RPMI7951 (cell line): ENCODE measurements at places on chromosomes 5 and 9. TPM values are rescaled to one million over a fixed set of nuclear protein-coding genes. Genes with fewer than 3 reads are reported as not detected.
A peak's percentile ranks its signal among the peaks of the same experiment; 100 is the strongest.

GRCh38 chr9:127802576-127803443, at the start of gene FPGS:
Gene FPGS, plus strand, starts transcription at chr9:127802882. Its CDS starts 43 bp downstream, at chr9:127802925.
- peak; percentile 86 for DNase-seq

- no peak for DNase-seq
Measured at GRCh38 chr9:36937346-36937745, 96.7 kb downstream of the PAX5 start.

DNA sequence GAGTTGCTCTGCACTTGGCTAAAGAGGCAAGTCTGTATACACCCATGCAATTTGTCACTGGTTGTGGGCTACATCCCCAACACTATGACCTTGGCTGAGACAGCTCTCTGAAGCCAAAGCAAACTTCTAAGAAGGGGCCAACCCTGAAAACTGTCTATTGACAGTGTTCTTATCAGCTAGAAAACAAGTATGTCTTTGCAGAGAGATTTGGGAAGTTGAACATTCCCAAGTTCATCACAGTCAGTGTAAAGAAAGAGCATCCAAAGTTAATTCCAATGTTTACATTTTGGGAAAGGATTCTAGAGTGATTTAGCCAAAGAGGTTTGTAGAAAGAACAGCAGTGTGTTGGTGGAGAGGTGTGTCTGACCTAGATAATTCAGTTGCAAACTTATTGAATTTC, 711.1 kb upstream of the CHD1 start:
- DNase-seq = no peak

GRCh38 chr5:28084069-28084468, 1045.7 kb upstream of the CDH9 start:
- DNase-seq = no peak

GRCh38 chr9:135229701-135230385, 142.4 kb downstream of the OLFM1 start:
- DNase-seq = no peak

DNA sequence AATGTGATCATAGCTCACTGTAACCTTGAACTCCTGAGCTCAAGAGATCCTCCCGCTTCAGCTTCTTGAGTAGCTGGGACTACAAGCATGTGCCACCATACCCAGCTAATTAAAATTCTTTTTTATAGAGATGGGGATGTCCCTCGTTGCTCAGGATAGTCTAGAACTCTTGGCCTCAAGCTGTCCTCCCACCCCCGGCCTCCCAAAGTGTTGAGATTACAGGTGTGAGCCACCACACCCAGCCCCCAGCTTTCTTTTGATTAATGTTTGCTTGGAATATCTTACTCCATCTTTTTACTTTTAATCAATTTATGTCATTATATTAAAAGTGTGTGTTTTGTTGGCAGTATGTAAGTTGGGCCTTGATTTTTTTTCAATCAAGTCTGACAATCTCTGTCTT, 59.4 kb upstream of the EXOC3 start:
- DNase-seq = no peak

DNA sequence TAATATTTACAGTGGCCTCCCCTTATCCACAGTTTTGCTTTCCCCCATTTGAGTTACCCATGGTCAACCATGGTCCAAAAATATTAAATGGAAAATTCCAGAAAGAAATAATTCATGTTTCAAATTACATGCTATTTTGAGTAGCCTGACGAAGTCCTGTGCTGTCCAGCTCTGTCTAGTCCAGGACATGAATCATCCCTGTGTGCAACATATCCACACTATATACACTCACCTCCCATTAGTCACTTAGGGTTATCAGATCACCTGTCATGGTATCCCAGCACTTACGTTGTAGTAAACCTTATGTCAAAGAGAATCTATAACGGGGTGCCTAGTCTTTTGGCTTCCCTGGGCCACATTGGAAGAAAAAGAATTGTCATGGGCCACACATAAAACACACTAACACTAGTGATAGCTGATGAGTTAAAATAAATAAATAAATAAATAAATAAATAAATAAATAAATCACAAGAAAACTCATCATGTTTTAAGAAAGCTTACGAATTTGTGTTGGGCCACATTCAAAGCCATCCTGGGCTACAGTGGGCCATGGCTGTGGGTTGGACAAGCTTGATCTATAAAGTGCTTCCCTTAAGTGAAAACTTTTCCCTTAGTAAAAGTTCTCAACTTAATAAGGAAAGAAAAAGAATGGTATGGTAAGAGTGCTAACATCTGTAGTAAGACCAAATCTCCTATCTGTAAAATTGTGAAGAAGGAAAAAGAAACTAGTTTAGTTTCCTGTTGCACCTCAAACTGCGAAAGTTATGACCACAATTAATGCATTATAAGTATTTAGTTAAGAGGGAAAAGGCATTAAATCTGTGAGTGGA, 15.9 kb upstream of the OMD start:
- DNase-seq = peak; percentile 37

GRCh38 chr5:164051745-164052144, 546.3 kb downstream of the MAT2B start:
- no peak for DNase-seq

GRCh38 chr5:140833993-140834392, at the start of gene PCDHA7:
Gene PCDHA7, plus strand, starts transcription at chr5:140834269. Its CDS starts 115 bp downstream, at chr5:140834384.
- DNase-seq = peak; percentile 62

- DNase-seq = no peak
Measured at GRCh38 chr5:3481175-3481574, 114.5 kb upstream of the IRX1 start.

GRCh38 chr5:31984691-31985090, 189.4 kb downstream of the GOLPH3 start:
- no peak for DNase-seq

DNA sequence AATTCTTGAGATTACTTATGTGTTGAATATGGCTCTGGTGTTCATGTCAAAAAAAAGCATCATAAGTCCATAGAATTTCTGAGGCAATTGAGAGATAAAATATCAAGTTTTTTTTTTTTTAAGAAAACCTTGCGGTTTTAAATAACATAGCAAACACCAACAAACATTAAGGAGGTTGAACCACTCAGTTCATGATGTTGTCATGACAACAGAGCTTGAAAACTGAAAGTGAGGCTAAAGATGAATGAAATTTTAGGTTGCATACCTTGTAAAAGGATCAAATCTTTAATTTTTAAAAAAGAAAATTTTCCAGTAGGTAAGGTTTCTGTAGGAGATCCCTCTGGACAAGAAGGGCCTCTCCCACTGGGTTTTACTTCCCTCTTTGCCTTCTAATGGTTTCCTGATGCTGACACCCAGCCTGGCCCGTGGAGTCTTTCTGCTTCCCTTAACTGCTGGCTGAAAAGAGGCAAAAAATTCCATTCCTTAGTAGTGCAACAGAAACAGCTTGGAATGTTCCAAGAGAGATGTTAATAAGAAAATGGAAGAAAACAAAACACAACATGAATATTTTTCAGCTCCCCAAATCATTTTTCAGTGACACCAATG, 60.0 kb upstream of the FER start:
- DNase-seq = no peak

- peak; percentile 79 for DNase-seq
Measured at GRCh38 chr9:27154908-27155307, 45.9 kb downstream of the TEK start.

DNA sequence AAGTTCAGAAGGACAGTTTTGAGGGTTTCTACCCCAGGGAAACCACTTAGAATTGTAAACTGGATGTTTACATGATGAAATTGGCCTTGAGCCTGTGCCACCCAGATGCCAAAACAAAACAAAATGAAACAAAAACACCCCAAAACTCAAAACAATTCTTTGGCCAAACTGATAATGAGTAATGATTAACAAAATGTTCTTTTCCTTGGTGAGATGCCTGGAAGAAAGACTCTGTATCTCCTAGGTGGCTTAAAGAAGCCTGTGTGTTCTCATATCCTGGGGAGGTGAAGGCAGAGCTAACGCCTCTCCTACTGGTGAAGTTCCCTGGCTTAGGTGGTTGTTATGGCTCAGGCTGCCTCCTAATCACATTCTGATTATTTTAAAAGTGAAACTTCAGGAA, 120.5 kb downstream of the NPR3 start:
- no peak for DNase-seq

DNA sequence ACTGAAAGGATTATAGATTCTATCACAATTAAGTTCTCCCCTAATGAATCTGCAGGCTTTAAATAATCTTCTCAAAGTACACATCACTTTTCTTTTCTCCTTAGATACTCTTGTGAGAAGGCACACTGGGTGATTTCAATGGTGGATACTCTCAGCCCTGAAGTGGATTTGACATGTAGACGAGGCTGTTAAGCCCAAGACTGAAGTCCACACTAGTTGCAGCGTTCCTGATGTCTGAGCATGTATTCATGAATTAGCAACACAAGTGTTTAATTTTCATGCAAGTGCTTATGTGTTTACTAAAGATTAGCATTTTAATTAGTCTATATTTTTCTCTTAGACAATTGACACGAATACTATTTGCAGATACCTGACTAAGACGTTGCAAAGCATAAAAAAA, 218.9 kb downstream of the TMEM161B start:
- DNase-seq = no peak

- no peak for DNase-seq
Measured at GRCh38 chr9:115084709-115085108, 33.2 kb downstream of the TNC start.

- no peak for DNase-seq
Measured at GRCh38 chr5:116838011-116838536, 263.5 kb upstream of the SEMA6A start.

DNA sequence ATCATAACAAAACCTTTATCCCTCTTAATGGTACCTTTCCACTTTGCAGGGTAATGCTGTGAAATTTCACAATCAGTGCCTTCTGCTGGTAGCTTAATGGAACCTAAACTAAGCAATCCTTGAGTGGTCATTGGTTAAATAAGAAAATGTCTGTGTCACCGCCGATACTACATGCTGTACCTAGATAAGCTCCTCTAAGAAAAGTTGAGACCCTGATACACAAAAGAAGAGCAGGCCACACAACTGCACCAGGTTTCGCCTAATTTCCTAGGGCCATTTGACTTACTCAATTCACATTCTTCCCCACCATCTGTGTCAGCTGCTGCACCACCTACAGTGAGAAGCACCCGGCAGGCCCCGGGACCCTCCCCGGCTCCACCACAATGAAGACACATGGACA, 9.0 kb upstream of the EDF1 start:
- DNase-seq = no peak

GRCh38 chr9:136499071-136499934, 16.5 kb upstream of the SEC16A start:
- no peak for DNase-seq

Gene C5orf52
- not detected in 2 replicates for total RNA-seq

Gene ASS1
- 247 and 249 TPM in 2 replicates for total RNA-seq

Gene CCL21
- total RNA-seq = not detected in 2 replicates

Gene PCDHB15
- 1.6 and 2.0 TPM in 2 replicates for total RNA-seq

Gene SHISAL2B
- not detected in 2 replicates for total RNA-seq

Gene GABRP
- not detected in 2 replicates for total RNA-seq

Gene PCDHGB5
- total RNA-seq = 18.6 and 19.8 TPM in 2 replicates

Gene TRIM36
- total RNA-seq = 2.4 and 3.5 TPM in 2 replicates
